Activated CD8-positive, alpha-beta memory T cell treated with anti-CD3 and anti-CD28 coated beads for 4 hours (primary cell): ENCODE measurements at places on chromosomes 6 and 20.

DNA sequence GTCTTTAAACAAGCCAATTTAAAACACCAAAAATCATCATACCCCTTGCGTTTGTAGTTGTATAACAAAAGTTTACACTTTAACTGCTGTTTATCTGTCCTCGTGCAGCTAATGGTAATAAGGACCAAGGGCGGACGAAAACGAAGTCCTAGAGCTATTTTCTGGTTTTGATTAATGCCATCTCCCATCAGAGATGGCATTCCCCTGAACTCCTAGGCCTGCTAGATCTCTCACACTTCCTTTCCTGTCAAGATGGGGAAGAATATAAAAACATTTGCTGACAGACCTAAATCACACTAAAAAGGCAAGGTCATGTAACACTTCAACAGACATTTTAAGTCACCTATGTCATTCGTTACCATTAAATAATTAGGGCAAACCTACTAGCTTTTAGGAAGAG lies 9.5 kb downstream of the DEK start:
- no peak for DNase-seq

DNA sequence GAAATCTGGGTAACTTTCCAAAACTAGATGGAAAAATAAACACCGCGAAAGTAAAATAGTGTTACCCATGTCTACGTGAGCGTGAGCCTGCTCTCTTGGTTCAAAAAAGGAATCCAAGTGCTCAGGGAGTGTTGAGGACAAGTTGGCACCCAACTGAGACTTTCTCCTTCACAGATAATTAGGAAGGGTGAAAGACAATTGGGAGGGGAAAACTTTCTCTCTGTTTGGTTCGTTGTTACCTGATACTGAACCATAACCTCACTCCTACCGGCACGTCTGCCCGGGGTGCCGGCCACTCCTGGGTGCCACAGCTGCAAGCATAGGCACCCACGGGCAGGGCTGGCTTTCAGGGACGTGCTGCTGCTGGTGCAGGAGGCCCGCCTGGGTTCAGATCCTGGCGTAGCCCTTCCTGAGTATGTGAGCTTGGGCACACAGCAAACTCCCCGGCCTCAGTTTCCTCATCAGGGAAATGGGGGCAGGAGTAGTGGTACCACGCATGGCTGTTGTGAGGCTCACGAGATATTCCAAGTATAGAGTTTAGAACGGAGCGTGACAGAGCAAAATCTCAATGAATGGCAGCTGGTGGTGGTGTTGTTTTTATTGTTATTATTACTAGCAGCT lies 38.2 kb upstream of the PMEPA1 start:
- no peak for DNase-seq

- no peak for DNase-seq
Measured at GRCh38 chr6:19472153-19472552, 365.0 kb upstream of the ID4 start.

- DNase-seq, result no peak
Measured at GRCh38 chr20:22426772-22427171, 157.6 kb downstream of the FOXA2 start.

DNA sequence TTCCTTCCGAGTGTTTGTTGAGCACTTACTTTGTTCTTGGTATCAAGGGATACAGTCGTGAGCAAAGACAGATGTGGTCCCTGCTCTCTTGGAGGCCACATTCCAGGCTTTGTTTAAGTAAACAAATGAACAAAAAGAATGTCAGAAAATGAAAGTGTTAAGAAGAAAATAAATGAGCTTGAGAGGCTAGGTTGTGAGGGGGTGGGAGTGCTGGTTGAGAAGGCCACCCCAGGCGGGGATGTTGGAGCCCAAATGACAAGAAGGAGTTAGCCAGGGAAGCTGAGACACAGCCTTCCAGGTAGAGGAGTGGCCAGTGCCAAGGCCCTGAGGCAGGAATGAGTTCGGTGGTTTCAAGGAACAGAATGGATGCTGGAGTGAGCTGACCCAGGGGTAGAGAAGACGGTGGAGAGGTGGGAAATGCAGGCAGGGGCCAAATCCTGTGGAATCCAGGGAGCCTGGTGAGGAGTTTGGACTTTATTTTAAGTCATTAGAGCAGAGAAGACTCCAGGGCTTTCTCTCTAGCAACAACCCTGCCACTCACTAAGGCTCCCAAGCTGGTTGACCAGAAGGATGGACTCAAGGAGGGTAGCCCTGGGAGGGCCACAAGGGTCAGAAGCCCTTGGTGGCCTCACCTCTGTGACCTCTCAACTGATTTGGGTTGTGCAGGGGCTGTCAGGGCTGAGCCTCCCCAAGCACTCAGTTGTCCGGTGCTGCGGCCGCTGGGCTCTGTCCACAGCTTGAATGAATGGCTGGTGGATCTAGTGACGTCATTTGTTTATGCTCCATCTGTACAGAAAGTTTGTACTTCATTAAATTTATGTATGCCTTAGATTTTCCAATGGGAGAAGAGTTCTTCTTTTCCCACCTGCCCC lies 66.0 kb upstream of the STX16 start:
- no peak for DNase-seq

GRCh38 chr6:112990971-112991370 lies 643.8 kb downstream of the RFPL4B start:
- DNase-seq, result no peak

DNA sequence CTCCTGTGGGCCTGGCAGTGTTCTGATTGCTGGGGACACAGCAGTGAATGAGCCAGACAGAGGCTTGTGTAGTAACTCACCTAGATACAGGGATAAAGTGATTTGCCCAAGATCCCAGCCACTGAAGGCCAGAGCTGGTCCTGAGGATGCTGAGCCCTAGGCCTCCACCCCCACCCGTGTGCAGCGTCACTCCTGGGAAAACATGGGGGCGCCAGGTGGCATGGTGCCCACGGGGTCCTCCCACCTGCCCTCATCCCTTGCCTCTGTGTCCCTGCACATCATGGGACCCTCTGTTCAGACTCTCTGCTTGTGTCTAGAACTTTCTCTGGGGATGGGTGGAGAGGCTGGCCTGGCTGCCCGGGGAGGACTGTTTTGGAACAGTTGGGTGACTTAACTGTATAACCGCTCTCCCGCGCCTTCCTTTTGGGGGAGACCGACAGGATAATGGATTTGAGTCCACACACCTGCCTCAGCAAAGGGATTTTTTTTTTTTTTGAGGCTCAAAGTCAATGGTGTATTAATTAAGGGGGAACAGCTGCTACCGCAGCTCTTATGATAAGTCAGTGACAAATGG lies 19.6 kb downstream of the LEMD2 start:
- no peak for DNase-seq

DNA sequence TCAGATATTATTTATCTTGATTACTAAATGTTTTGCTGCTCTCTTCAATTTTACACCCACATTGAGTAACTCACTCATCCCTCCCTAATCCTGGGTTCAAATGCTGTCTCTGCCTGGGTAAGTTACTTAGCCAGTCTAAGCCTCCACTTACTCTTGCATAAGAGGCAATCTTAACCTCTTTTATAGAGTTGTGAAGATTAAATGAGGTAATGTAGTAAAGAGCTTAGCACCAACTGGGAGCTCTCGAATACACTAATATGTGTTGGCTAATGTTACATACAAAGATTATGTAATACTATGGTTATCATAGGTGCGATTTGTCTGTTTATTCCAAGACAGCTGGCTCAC lies 134.4 kb upstream of the STMND1 start:
- DNase-seq, result no peak

DNA sequence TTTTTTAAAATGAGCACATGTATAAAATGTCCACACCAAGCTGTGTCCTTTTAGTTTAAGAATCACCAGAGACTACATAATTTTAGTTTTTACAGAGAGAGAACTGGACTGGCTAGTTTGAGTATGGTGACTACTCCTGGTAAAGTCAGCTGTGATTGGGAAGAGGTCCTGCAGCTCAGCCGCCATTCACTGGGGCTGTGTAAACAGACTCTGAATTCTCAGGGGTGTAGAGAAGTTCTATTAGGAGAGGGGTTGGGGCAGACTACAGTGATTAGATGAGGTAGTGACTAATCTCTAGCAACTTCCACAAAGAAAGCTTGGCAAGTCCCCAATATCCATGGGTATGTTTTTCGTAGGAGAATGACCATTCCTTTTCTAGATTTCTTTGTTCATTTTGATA lies 341.2 kb upstream of the MAP3K7 start:
- DNase-seq, result no peak

DNA sequence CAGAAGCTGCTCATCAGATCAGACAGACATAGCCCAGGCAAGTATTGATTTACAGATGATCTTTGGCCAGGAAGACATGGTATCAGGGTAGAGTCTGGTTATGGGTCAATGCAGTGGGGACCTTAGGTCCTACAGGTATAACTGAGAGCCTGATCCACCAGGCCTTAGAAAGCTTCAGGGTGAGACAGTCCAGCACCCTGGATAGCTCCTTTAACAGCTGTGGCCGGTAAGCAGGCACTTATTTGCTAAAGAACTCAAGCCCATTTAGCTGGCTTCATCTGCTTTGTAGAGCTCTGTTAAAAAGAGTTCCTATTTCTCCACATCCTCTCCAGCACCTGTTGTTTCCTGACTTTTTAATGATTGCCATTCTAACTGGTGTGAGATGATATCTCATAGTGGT lies 39.6 kb downstream of the ESR1 start:
- DNase-seq, result no peak

DNA sequence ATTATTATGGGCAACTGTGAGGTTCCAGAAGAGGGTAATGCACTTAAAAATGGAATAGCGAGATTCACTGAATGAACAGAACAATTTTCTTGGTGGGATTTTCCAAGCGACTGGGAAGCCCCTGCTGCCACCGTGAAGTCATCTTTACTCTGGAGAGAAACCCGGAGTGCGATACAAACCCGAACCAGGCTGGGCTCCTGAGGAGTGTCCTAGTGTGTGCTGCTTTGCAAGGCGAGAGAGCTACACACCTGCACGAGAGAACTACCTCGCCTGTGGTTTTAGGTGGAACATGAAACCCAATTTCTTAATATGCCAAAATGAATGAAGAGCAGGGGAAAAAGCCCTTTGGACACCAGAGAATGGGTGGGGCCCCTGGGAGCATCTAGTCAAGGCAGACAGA lies 33.5 kb upstream of the DACT2 start:
- DNase-seq, result no peak

- no peak for DNase-seq
Measured at GRCh38 chr6:162306616-162307015, 420.9 kb downstream of the PRKN start.

DNA sequence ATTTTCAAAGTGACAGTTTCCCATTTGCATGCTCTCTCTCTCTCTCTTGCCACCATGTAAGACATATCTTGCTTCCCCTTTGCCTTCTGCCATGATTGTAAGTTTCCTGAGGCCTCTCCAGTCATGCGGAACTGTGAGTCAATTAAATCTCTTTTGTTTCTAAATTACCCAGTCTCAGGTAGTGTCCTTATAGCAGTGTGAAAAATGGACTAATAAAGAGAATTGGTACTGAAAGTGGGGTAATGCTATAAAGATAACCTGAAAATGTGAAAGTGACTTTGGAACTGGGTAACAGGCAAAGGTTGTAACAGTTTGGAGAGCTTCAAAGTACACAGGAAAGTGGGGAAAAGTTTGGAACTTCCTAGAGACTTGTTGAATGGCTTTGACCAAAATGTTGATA lies 389.8 kb downstream of the GRIK2 start:
- DNase-seq, result no peak

DNA sequence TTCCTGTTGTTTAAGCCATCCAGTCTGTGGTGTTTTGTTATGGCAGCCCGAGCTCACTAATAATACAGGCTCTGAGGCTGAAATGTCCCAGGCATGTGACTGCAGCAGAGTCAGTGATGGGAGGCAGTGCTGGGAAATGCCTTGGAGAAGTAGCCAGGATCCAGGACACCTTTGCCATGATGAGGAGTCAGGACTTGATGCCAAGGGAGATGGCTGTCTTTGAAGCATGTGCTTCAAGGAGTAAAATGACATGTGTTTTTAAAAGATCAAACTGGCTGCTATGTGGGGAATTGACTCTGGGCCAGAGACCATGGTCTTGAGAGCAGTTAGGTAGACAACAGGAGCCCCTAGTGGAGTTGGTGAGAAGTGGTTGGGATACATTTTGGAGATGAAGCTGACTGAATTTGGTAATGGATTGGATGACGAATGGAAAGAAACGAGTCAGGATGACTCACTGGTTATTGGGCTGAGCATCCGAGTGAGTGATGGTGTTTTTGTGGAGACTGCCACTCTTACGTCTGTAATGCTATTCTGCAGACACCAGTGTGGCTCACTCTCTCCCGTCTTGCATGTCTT lies 322.2 kb downstream of the PLCB1 start:
- no peak for DNase-seq

GRCh38 chr20:34689486-34689885 lies 12.6 kb upstream of the PIGU start:
- DNase-seq, result no peak

DNA sequence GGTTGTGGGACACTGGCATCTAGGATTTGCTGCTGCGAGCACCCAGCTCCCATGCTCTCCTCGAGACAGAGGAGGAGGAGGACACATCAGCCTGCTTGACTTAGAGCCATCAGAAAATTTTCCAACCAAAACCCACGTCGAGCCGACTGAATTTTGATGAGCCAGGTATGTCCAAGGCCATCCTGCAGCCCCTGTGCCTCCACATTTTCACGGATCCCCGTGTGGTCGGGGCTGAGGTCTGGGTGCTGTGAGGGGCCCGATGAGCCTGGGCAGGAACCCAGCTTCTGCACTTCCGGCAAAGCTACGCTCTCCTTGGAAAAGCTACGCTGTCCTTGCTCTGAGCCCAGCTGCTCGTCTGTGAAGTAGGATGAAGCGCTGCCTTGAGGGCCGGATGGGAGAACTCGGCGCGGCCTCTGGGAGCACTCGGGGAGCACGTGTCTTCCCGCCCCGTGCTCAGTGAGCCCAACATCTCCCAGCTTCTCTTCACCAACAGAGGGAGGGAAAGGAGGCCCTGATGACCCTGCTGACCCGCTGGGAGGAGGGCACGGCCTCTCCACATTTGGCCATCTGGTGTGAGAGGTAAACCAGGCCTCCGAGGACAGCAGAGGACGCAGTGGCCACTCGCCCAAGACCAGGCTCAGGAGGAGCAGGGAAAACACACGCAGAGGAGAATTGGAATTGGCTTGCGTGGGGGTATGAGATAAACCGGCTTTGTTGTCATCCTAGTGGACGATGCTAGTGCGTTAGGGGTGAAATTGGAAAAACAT lies 33.9 kb downstream of the PSMG4 start:
- no peak for DNase-seq

DNA sequence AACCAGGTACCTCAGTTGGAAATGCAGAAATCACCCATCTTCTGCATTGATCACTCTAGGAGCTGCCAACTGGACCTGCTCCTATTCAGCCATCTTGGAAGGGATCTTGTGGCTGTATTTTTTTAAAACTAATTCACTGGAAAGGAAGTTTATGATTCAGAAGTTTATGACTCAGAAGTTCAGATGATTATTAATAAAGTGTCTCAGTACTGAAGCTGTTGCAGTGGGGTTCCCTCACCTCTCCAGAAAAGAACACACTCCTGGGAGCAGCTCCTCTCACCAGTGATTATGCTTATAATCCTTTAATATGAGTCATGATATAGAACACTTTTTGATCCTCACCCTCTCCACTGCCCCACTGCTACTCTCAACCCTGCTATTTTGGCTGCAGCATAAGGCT lies 291.2 kb upstream of the HS3ST5 start:
- no peak for DNase-seq

DNA sequence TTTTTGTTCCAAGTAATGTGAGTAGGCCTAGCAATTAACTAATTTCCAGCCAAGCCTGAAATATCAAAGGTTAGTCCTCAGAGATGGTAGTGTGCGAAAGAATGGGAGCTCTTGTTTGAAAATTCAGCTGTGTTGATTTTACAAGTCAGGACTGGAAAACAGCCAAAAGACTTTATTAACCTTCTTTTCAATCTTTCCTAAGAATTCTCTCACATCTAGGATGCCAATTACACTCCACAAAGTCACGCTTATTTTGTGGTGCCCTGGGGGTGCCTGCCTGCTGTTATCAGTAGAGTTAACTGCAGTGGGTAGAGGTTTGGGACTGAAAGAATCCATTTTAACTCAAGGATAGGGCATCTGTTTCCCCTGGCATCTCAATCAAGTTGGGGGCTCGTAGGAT lies 30.7 kb upstream of the MAP3K4 start:
- DNase-seq, result no peak
